ENCODE measurements at places on chromosomes 1 and 21. TPM values are rescaled to one million over a fixed set of nuclear protein-coding genes. Genes with fewer than 3 reads are reported as not detected.

GRCh38 chr1:48851638-48852037 is 74.9 kb upstream of the BEND5 start:
- no peak for DNase-seq

Gene MINDY1
- total RNA-seq, result 28.3 TPM

DNA sequence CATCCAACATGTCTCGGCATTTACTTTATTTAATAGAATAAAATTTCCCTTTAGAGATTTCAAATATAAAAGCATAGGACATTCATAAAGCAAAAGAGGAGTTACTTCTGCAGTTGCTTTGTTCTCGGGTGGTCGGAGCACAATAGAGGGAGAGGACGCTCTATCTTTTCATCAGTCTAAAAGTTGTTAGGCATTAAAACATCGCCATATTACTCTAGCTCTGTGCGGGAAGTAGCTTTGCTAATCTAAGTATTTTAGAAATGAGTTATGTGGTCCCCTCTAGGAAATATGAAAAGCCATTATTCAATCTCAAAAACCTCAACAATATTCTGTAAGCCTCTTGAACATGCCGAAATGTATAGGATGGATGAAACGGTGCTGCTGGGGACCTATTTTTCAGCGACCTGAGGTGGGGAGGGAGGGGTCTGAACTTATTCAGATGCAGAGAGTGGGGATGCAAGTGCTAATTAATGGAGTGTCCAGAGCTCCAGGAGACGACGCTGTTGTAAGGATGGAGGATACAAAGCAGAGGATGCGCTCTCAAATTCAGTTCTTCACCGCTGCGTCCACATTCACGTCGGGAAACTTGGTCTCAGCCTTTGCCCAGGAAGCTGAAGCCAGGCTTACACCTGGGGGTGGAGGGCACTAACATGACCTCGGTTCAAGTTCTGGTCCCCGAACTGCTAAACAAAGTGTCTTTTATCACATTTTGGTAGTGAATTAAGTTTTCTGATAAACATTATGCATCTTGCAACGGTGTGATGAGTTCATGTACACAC is 6.3 kb downstream of the CDKN2C start:
- DNase-seq, result no peak

Gene KCNE2
- total RNA-seq, result 0.55 TPM

Gene NID1
- total RNA-seq, result 21.0 TPM

Data from progenitor cell of endocrine pancreas (in vitro differentiated cells).